ENCODE measurements at places on chromosomes 12 and 14.
A peak's percentile ranks its signal among the peaks of the same experiment; 100 is the strongest.

DNA sequence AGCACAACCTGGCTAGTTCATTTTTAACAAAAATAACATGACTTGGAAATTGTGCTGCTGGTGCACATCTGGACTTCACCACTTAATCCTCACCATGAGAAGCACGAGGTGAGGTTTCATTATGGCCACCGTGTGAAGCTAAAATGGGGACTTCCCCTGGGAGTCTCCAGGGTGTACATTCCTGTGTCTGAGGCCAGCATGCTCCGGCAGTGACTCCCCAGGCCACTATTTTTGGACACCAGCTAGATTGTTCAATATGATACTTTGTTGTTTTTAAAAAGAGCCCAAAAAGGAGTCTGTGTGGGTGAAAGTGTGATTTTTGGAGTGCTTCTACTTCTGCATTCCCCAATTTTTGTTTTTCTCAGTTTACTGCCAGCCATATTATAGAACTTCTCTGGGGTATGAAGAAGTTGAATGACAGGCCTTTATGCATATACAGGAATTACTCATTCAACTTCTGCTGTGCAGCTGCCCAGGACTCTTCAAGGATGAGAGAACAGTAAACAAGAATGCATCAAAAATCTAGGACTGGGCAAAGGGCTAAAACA, 16.9 kb upstream of the AICDA start:
- no peak for DNase-seq

- peak; percentile 48 for DNase-seq
Measured at GRCh38 chr12:121894633-121895032, 6.0 kb downstream of the PSMD9 start.

- DNase-seq = no peak
Measured at GRCh38 chr12:44193281-44193680, 357.4 kb downstream of the TMEM117 start.

DNA sequence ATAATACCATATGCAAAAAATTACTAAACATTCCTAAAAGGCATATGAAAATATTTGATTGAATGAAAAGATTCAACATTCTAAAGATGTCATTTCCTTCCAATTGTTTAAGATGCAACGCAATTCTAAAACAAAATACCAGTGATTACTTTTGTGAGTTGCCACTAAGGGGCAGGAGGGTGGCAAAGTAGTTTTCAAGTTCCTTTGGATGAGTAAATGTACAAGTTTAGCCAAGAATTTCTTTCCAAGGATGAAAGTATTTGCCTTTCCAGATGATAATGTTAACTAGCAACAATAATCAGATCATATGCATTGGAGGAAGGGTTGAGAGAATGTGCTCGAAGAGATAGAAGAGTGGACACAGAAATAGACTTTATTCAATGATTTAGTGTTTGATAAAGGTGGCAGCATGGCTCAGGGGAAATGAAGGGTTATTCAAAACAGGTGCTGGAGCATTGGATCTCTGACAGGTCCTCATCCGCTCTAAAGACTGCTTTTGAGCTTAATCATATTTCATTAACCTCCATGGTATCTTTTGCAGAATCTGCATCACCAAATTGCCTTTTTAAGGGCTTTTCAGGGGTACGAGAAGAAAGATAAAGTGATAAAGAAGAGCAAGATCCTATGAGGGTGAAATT, 678.5 kb upstream of the TBX3 start:
- DNase-seq = no peak

- peak; percentile 75 for DNase-seq
Measured at GRCh38 chr14:100131181-100131580, 28.3 kb downstream of the DEGS2 start.

DNA sequence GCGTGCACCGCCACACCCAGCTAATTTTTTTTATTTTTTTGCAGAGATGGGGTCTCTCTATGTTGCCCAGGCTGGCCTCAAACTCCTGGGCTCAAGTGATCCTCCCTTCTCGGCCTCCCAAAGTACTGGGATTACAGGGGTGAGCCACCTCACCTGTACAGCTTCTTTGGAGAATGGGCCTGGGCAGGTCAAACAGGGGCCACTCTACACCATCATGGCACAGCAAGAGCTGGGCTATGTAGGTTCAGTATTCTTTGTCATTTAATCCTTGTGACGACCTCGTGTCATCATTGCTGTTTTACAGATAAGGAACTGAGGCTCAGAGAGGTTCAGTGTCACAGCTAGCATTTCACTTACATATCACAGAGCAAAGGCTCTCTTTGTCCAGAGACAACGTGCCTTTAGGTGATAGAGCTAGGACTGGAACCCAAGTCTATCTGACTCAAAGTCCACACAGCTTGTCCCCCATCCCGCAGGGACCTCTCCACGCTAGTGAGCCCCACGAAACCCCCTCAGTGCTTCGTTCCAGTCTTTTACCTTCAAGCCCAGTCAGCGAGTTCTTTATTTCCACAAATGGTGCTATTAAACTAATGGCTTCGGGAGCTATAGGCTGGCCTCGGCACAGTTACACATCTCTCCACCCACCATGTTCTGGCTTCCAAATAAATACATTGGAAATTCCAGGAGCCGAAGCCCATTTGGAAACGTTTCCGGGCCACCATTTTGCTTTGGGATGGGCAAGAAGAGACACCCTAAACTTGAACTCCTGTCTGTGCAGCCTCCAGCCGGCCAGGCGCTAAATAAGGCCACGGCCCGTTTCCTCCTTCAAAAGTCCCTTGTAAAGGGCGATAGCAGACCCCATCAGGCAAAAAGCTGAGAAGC, 660 bp upstream of the MAP1LC3B2 start:
- DNase-seq = no peak

DNA sequence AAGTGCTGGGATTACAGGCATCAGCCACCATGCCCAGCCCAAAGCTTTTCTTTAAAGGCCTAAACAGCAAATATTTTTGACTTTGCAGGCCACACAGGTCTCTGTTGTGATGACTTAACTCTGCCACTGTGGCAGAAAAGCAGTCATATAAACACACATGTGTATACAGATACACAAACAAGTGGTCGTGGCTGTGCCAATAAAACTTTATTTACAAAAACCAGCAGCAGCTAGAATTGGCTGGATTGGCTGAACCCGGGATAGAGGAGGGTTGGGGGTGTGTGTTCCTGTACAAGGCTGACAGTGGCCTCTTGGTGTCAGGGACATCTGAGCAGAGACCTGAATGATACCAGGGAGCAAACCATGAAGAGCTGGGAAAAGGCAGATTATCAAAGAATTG, 95.6 kb downstream of the NCOR2 start:
- DNase-seq = no peak

DNA sequence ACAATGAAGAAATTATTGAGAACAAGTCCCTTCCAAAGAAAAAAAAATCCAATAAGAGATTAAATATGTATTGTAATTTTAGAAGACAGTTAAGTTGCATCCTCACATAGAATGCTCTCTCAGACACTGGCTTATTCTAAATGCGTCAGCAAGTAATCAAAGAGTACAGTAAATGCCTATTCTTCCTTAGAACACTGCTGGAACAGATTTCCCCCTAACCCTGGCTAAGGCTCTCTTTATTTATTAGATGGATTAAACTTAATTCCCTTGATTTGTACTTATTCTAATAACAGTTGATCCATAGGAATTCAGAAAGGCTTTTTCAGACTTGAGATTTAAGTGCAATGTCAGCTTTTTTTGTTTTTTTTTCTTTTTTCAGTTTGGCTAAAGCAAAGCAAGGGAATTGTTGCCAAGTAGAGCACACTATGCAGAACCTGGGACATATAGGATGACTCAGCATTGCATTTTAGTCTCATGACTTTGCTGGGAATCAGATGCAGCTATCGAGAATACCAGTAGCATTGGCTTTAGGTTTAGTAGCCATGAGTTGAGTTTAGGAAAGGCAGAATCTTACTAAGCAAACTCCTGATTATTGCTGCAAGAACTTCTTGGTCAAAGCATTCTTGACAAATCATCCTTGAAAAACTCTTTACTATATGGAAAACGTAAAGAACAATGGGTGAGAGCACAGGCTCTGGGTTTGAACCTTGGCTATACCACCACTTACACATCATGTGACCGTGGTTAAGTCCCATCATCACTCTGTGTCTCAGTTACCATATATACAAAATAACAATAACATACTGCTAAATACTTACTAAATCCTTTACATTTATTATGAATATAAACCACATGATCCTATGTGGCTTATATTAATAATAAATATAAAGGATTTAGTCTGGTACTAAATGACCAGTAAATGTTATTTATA, 26.7 kb downstream of the MED21 start:
- DNase-seq = no peak

DNA sequence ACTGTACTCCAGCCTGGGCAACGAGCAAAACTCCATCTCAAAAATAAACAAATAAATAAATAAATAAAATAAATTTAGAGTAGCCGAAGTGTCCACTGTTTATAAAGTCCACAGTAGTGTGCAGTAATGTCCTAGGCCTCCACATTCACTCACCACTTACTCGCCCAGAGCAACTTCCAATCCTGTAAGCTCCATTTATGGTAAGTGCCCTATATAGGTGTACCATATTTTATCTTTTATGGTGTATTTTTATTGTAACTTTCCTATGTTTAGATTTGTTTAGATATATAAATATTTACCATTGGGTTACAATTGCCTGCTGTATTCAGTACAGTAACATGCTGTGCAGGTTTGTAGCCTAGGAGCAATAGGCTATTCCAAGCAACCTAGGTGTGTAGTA, 37.9 kb upstream of the GPRC5A start:
- no peak for DNase-seq

- DNase-seq = no peak
Measured at GRCh38 chr12:19688532-19688931, 249.2 kb downstream of the AEBP2 start.

- no peak for DNase-seq
Measured at GRCh38 chr14:47328376-47328775, 347.0 kb downstream of the MDGA2 start.

DNA sequence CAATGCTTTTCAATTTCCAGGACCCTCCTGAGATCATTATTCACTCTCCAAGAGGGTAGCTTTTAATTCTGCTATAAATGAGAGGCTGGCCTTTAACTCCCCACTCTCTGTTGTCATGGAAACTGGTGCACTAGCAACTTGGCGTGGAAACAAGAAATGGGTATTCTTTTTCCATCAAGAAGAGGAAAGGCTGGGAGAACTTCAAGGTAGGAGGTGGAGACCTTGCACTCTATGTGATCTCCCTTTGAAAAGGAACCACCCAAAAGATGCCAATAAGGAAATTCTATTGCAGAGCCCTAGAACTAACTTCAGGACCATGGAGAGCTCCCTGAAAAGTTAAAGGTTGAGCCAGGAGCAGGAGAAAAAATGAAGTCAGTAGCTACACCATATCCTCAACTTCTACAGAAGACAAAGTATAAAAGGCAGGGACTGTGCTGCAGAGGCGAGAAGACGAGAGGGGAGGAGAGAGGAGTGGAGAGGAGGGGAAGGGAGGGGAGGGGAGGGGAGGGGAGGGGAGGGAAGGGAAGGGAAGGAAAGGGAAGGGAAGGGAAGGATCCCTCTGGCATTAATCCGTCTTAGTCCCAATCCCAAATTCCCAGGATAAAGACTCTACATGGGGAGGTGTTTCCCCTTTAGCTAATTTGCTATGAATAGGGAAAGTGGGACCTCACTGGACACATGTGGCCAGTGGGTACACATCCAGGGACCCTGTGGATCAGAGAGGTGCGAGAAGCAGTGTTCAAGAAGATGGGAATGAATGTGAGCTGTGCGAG, 46.7 kb upstream of the FICD start:
- no peak for DNase-seq

GRCh38 chr12:57846285-57846576, 298 bp downstream of the CTDSP2 start:
- no peak for DNase-seq

DNA sequence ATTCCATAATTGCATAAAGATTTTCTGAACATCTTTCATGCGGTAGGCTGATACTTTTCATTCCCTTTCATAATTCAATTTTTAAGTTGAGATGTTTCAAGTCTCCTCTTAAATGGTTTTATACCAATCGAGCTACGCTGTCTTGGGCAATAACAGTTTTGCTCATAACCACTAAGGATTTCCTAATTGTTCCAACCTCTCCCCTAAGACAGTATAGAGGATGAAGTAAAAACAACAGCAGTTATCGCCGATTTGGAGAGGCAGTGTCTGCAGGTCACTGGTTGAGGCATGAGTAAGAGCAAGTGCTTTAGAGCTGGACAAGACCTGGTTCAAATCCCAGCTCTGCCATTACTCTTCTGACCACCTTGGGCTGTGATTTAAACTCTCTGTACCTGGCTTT, 6.9 kb upstream of the MED13L start:
- DNase-seq = no peak

DNA sequence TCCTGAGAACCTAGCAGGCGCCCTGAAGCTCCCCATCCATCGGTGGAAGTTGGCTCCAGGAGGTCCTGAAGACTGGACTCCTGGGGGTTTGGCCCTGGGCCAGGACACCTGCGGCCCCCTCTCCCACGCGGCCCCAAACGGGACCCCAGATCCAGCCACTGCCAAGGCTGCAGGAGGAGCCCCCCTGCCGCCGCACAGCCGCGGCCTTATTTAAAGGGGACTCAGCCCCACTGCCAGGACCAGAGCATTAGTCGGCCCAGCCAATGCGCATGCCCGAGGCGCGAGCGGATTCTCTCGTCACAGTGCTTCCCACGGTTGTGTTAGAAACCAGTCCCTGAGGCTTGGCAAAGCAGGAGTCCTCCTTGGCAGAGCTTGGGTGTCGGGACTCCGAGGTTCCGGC, 775.2 kb upstream of the ALG10B start:
- no peak for DNase-seq

DNA sequence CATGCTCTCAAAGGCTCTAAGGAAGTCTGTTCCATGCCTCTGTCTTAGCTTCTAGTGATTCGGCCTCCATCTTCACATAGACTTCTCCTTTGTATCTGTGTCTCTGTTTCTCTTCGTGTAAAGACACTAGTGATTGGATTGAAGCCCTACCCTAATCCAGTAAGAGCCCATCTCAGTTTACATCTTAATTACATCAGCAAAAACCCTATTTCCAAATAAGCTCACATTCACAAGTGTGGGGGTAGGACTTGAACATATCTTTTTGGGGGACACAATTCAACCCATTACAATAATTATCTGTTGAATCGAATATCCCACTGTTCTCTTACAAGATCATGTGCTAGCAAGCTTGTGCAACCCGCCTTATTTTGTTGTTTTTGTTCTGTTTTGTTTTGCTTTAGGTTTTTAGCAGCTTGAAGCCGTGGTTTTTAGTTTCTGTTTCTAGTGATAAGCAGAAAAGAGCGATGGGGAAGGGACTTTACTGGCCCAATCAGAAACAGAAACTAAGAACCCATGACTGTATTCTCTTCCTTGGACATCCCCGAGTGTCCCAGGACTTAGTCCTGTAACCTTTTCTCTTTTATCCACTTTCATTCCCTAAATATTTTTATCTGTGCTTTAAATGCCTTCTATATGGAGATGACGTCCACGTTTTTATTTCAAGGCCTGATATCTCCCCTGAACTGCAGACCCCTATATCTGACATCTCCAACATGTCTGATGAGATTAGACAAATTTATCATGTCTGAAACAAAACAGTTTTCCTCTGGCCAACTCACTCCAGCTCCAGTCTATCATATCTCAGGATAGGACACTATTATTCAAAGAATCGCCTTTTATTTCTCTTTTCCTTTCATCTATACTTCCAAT, 353.0 kb downstream of the CCDC91 start:
- DNase-seq = no peak

GRCh38 chr12:51888316-51889215, 663 bp downstream of the ANKRD33 start:
- no peak for DNase-seq

Data from COR-L47 (cell line).